Head of caudate nucleus (tissue), 42 donors: ENCODE measurements at places on chromosomes 16 and 17.

DNA sequence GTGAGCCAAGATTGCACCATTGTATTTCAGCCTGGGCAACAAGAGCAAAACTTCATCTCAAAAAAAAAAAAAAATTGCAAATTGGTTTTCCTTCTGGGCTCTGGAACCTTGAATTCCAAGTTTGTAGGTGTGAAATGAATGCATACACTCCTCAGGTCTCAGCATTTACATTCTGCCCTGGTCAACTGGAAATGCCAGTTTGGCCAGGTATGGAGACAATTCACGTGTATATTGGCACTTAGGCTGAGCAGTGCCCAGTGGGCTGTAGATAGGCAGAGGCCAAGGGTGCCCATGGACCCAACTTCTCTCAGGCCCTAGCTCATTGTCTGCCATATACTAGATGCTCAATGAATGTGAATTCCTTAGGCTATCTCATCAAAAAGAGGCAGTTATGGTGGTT is 15.7 kb downstream of the PDILT start:
- DNase-seq = no peak

- no peak for DNase-seq
Measured at GRCh38 chr17:65898651-65899050, 293.3 kb downstream of the CEP112 start.

DNA sequence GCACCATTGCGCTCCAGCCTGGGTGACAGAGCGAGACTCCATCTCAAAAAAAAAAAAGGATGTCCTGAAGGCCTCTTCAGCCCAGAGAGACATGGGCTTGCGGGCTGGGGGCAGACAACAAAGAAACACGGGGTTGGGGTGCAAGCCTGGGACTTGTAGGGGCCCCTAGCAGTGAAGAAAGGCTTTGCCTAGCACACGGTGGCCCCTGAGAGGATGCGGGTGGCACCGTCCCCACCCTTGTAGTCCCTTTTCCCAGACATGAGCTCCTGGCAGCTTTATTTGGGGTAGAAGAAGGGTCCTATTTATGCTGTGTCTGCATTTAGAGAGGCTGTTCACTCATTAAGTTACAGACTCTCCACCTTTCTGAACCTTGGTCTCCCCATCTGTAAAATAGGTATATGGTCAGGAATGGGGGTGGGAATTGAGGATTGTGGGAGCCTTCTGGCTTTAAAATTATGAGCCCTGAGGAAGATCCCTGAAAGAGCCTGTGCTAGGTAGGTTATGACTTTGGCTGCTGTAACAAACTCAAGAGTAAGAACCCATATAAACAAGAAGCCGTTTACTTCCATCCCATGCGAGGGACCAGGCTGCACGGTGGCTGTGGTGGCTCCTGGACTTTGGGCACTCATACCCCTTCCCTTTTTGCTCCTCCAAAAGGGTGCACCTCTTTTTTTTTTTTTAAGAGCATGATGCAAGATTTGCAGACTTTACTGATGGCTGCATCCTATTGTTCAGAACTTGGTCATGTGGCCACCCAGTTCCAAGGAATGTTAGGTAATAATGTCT is 20.6 kb upstream of the ADGRG1 start:
- DNase-seq = no peak

DNA sequence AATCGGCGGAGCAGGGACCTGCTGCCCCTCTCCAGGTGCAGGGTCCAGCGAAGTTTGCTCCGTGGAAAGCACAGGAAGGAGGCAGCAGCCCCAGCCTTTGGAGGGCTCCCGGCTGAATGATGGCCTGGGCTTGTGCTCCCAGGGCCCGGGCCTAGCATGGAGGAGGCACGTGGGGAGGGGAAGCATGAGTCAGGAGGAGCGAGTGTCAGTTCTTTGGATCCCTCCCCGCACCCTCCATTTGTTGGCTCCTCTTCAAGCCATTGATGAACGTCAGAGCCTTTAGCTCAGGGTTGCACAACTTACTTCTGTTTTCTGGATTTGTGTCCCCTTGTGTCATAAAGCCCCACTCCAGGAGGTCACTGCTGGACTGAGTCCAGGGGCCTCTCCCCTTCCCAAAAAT is 25.8 kb downstream of the TTYH2 start:
- peak; percentile 61 for DNase-seq

GRCh38 chr17:13822700-13823099 is 221.0 kb upstream of the HS3ST3A1 start:
- no peak for DNase-seq

DNA sequence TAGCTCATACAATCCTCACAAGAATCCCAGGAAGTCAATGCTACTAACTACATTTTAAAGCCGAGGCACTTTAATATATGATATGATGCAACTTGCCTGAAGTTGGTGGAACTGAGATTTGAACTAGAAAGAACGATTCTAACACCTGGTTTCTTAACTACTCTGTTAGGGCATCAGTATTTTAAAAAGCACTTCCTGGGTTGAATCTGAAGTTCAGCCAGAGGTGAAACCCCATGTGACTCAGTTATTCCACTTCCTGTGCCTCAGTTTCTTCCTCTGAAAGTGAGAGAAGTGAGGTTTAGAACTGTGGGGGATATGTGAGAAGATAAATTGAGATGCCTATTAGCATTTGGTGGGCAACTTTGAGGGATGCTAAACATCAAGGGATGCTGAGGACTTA is 129.4 kb upstream of the ANKFN1 start:
- DNase-seq = no peak

GRCh38 chr16:12723681-12724080 is 80.0 kb downstream of the CPPED1 start:
- DNase-seq = no peak

DNA sequence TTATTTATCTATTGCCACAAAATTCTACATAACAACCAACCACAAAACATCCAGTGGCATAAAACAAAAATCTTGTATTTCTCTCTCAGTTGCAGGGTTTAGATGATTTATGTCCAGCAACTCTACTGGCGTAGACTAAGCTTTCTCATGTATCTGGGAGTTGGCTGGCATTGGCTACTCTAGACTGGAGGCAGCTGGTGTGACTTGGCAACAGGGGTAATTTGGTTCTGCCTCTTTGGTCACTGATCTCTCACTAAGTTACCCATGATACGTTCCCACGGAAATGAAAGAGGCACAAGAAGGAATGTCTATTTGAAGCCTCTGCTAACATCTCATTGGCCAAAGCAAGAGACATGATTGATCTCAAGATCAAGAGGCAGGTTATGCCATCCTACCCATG is 144.0 kb downstream of the HS3ST3B1 start:
- no peak for DNase-seq

- no peak for DNase-seq
Measured at GRCh38 chr17:83103200-83103942, 24.0 kb downstream of the METRNL start.

GRCh38 chr16:50816901-50817555 is 75.1 kb downstream of the CYLD start:
- DNase-seq = no peak

DNA sequence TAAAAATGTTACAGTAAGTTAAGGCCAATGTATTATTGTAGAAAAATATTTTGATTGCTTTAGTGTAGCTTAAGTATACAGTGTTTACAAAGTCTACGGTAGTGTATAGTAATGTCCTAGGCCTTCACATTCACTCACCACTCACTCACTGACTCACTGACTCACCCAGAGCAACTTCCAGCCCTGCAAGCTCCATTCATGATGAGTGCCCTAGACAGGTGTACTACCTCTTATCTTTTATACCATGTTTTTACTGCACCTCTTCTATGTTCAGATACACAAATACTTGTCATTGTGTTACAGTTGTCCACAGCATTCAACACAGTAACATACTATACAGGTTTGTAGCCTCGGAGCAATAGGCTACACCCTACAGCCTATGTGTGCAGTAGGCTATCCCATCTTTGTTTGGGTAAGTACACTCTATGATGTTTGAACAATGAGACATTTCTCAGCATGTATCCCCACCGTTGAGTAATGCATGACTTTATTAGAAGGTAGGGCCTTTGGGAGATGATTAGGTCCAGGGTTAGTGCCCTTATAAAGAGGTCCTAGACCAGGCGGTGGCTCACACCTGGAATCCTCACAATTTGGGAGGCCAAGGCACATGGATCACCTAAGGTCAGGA is 117.8 kb downstream of the SLC39A11 start:
- no peak for DNase-seq
